ENCODE measurements at places on chromosomes 3 and 15.

DNA sequence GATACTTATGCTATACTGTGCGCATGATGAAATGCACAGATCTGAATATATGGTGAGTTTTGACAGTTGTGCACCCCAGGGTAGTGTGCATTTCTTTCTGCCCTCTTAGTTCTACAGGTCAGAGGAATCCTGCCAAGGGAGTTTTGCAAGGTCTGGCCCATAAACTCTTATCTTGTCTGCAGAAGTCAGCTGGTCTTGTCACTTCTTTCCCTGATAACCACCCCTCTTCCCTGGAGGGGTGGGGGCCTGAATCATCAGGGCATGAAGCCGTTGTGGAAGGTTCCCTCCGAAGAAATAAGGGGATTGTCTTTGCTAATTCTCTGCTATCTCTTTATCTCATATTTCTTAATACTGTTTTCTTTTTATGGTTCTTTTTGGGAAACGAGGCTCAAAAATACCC lies 30.4 kb downstream of the TRIM71 start:
- DNase-seq, result no peak

DNA sequence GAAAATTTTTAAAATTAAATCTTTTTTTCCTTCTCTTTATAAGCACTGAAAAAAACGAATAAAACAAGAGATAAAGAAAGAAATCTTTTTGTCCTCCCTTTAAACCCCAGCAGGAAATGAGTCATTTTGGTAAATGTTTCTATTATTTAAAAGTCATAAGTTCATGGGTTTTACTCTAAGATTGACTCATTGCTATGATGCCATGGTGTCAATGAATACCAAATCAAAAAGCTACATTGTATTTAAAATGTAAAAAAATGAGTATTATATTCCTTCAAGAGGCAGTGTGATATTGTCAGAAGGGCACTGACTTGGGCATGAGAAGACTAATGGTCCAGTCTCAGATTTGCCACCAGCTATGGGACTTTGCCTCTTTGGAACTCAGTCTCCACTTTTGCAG lies 303.4 kb upstream of the DNAJC19 start:
- no peak for DNase-seq

DNA sequence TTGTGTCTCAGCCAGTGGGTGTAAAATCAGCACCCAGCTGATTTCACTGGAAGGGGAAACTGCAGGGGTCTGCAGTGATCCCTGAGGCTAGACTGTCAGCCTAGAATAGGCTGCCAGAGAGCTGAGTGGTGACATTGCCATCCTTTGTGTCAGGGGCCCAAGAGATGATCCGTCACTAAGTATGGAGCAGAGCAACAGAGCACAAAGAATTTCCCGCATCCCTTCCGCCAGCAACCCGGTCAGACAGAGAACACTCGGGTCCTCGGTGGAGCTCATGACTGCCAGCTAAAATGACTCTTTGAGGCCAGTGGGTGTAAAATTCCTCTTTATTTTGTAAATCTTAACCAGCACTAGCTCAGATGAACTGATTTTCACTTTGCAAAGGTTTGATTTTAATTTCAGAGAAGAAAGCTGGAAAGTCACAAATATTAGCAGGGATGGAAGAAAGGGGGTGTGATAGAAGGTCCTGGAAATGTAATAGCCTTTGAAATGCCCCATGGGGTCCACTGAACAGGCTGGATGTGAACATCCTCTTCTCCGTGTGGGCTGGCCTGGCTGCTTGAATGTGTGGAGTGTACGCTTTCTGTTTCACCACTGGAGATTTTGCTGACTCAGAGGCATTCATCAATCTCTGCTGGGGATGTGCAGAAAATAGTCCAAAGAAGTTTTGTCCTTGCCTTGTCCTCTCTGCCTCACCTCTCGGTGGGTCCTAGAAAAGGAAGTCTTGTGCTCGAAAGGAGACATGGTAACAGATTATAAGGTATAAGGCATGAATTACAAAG lies 138.8 kb downstream of the SV2B start:
- DNase-seq, result no peak

DNA sequence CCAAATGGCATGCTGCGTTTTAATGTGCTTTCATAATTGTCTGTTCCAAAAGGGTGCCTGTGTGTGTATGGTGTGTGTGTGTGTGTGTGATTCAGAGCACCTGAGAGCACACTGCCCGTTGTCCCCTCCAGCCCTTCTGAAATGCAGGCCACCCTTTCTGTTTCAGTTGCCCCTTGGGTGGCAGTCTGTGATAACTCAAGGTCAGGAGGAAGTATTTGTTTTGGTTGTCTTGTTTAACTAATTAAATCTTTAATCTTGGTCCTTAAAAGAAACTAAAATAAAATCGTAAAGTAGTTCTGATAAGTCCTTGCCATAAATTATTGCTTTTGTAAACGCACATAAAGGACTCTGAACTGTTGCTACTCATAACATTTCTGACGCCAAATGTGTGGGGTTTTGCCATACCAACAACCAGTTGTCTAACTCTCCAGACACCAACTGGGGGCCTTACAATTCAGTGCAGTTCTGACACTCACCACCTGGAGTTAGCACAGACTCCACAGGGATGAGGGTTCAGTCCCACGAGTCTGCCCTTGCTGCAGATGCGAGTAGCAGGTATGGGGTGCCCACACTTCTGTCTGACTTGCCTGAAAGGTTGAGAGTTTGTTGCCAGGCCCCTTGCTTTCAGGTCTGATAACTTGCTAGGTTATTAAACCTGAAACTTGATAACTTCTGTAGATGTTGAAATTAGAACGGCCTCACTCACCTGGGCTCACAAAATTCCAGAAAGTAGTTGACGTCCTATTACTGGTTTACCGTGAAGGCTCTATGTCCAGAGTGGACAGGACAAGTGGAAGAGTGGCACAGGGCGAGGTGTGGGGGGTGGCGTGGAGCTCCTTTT lies 157.3 kb downstream of the IGF1R start:
- DNase-seq, result no peak

GRCh38 chr3:24933401-24933800 lies 438.8 kb upstream of the THRB start:
- no peak for DNase-seq

DNA sequence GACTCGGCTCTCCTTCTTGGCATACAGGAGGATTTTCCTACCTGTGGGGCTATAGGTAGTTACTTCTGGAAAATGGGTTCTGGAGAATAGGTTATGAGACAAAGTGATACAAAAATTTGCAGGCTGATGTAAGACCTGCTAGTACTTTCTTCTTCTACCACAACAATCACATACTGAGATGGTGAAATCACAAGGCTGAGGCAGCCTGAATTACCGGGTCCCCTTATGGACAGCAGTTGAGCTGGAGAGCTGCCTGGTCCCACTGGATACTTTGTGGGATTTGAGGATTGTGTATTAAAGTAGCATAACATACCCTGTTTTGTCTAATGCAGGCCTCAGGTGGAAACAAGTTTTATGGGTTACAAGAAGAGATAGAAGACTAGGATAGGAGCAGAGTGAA lies 86.5 kb upstream of the FAM98B start:
- no peak for DNase-seq

GRCh38 chr3:61776390-61776789 lies 215.0 kb downstream of the PTPRG start:
- DNase-seq, result no peak

DNA sequence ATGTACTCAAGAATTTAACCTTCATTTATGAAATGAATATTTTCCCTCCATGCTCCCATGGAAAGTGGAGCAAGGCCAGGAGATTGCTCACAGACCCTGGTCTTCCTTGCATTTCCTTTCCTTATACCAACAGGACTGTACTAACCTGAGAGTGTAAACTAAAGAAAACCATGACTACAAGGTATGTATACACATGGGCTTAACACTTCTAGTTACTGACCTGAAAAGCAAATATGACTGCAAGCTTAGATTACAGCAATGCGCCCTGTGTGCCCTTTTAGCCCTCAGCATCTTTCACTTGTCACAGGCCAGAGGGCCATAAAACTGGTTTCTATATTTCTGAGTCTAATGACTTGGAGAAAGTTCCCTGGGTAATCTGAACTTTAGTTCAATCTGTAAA lies 52.1 kb downstream of the NEK10 start:
- DNase-seq, result no peak

- no peak for DNase-seq
These were observed 95.5 kb downstream of the CBLB start for GRCh38 chr3:105773291-105773690.

DNA sequence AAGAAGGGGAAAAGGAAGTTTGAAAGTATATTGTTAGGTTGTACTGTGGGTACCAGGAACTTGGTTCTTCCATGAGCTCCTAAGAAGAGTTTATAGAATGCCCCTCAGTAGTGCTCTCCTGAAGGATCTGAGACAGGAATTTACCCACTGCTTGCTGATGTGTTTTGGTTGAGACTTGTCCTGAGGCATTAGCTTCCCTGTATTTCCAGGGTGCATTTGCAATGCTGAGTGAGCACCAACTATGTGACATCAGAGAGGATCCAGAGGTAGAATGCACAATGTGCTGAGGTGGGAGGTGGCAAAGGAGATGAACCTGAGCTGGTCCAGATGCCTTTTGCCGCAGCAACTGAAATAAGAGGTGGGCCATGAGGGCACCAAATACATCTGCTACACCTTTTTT lies 64.3 kb upstream of the LRRC3B start:
- no peak for DNase-seq

Measured in activated CD4-positive, CD25-positive, alpha-beta regulatory T cell treated with anti-CD3 and anti-CD28 coated beads, Interleukin-2, amount 50 U/mL, for 16 hours (primary cell).